Muscle of leg (tissue), 16 donors: ENCODE measurements at places on chromosomes 1 and 21. TPM values are rescaled to one million over a fixed set of nuclear protein-coding genes. Genes with fewer than 3 reads are reported as not detected.
A peak's percentile ranks its signal among the peaks of the same experiment; 100 is the strongest.

DNA sequence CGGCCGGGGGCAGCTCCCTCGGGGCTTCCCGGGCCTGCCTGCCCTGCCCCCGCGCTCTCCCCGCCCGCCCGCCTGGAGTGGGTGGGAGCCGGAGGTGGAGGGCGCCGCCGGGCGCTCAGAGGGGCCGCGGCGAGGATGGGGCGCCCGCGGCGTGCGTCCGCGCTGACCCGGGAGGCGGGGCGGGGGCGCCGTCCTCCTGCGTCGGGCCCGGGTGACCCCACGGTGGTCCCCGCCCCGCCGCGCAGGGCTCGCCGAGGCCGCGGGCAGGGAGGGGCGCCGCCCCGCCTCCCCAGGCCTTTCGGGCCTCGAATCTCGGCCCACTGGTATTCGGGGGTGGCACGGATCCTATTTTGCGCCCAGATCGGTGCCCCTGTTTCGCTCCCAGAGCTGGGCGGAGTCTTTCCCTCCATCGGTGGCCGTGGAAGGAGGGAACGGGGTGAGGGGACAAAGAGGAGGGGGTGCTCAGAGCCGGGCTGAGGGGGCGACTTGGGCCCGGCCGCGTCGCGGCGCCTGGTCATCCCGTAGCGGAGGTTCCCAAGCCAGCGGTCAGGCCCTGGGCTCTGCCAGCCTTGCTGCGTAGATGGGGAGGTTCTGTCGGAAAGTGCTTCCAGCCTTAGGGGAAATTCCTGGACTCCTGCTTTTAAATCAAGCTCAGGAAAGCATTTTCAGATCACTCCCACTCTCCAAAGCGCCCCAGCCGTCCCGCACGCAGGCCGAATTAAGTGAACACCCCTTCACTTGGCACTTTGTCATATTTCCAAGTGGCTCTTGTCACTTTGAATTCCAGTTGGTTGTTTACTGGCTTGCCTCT is 545 bp downstream of the PATJ start:
- H3K27ac ChIP-seq = peak overlapping the region; percentile 97
- peaks cover 11% of the 10 kb centered on the region for H3K4me1 ChIP-seq
- H3K27me3 ChIP-seq = peaks cover 4% of the 10 kb centered on the region
- peak overlapping the region; percentile 80 for H3K4me3 ChIP-seq
- H3K36me3 ChIP-seq = no peaks in the 10 kb centered on the region

- no peaks in the 10 kb centered on the region for H3K27me3 ChIP-seq
- peak; percentile 36 for DNase-seq
- H3K4me3 ChIP-seq = no peak overlapping the region
- H3K27ac ChIP-seq = no peak overlapping the region
- H3K36me3 ChIP-seq = no peaks in the 10 kb centered on the region
- peaks cover 27% of the 10 kb centered on the region for H3K4me1 ChIP-seq
Observed at GRCh38 chr1:116711263-116711840, 42.9 kb upstream of the CD2 start.

GRCh38 chr1:36754366-36754765 is 271.7 kb upstream of the CSF3R start:
- H3K27me3 ChIP-seq = no peaks in the 10 kb centered on the region
- DNase-seq = no peak
- H3K4me1 ChIP-seq = no peaks in the 10 kb centered on the region
- H3K36me3 ChIP-seq = no peaks in the 10 kb centered on the region
- H3K4me3 ChIP-seq = no peak overlapping the region

SLC35F3 gene
- polyA plus RNA-seq = 0.29 TPM

- no peak overlapping the region for H3K27ac ChIP-seq
- DNase-seq = no peak
- H3K4me3 ChIP-seq = no peak overlapping the region
- H3K36me3 ChIP-seq = peaks cover 26% of the 10 kb centered on the region
- H3K4me1 ChIP-seq = no peaks in the 10 kb centered on the region
Observed at GRCh38 chr1:23283667-23284602, 60.1 kb downstream of the HNRNPR start.

DNA sequence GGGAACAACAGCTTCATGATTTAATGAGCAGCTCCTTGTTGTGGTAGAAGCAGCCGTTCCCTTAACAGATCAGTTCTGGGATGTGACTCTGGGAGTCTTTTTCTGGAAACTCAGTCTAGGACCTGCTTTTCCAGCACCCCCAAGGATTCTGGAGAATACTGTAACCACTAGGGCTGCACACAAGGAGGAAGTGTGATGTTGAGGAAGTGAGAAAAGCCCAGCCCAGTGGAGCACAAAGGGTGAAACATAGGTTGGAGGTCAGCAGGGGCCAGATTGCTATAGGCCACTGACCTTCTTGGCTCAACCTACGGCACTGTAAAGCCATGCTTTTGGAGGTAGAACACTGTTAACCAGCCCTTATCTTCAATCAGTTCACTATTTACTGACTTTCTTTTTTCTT is 10.1 kb upstream of the PLA2G5 start:
- H3K27me3 ChIP-seq = no peaks in the 10 kb centered on the region
- no peak overlapping the region for H3K27ac ChIP-seq
- peak; percentile 15 for DNase-seq

S100A2 gene
- 1.8 TPM for polyA plus RNA-seq

DNA sequence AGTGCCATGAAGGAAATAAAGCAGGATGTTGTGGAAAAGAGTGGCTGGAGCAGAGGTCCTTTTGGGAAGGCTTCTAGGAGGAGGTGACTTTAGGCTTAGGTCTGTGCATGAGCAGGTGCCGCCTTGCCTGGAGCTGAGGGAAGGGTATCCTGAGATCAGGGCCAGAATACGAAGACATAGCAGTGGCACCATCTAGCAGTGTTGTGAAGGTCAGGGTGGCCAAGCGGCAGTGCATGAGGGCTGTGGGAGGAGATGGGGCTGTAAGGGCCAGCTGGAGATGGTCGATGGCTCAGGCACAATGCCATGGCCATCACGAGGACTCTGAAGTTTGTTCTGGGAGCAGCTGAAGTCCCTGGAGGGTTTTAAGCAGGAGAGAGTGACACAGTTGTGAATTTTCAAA is 219.5 kb downstream of the PTPRU start:
- no peak overlapping the region for H3K4me3 ChIP-seq
- no peak overlapping the region for H3K27ac ChIP-seq
- H3K36me3 ChIP-seq = no peaks in the 10 kb centered on the region

UBASH3A gene
- not detected for polyA plus RNA-seq

NPHS2 gene
- polyA plus RNA-seq = not detected

- H3K36me3 ChIP-seq = peaks cover 5% of the 10 kb centered on the region
- no peak for DNase-seq
- H3K27ac ChIP-seq = no peak overlapping the region
- no peaks in the 10 kb centered on the region for H3K4me1 ChIP-seq
- H3K4me3 ChIP-seq = no peak overlapping the region
Observed at GRCh38 chr1:62849031-62849430, 65.1 kb downstream of the ATG4C start.

DCST2 gene
- polyA plus RNA-seq = 0.58 TPM

- no peak overlapping the region for H3K4me3 ChIP-seq
- H3K27ac ChIP-seq = no peak overlapping the region
- H3K36me3 ChIP-seq = no peaks in the 10 kb centered on the region
- H3K27me3 ChIP-seq = no peaks in the 10 kb centered on the region
Observed at GRCh38 chr1:23736437-23737134, 6.7 kb upstream of the ELOA start.

HSPA6 gene
- 0.56 TPM for polyA plus RNA-seq

DNA sequence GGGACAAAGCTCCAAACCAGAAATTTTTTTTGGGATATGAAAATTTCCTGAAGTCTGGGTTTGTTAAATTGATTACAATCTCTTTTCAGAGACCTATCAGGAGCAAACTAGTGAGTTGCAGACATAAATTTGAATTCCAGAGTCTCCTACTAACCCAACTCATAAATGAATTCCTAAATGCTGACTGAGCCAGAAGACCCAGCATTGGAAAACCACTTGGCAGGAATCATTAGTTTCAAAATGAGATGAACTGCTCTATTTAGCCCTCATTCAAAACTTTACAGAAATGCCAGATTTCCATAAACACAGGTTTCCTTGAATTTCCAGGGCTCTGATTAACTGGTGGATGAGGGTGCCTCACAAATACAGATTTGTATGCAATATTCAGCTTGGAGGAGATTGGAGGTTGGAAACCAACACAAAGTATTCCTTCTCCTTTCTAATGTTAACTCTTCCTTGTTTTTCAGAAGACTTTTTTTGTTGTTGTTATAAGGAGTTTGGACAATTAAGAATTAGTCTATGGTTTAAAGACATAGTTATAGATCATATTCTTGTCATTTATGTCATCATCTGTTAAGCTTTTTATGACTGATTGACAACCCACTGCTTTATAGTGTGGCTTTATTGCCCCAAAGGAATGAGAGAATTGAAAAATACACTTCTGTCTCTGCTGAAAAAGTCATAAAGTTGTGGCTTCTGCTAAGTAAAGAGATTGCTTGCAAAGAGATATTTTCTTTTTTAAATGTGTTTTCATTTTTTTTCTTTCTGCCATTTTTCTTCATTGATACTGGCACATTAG is 222.8 kb downstream of the HLX start:
- no peaks in the 10 kb centered on the region for H3K27me3 ChIP-seq
- no peak overlapping the region for H3K4me3 ChIP-seq
- H3K27ac ChIP-seq = no peak overlapping the region
- no peaks in the 10 kb centered on the region for H3K4me1 ChIP-seq
- no peaks in the 10 kb centered on the region for H3K36me3 ChIP-seq

CLCC1 gene
- polyA plus RNA-seq = 34.2 TPM

DNA sequence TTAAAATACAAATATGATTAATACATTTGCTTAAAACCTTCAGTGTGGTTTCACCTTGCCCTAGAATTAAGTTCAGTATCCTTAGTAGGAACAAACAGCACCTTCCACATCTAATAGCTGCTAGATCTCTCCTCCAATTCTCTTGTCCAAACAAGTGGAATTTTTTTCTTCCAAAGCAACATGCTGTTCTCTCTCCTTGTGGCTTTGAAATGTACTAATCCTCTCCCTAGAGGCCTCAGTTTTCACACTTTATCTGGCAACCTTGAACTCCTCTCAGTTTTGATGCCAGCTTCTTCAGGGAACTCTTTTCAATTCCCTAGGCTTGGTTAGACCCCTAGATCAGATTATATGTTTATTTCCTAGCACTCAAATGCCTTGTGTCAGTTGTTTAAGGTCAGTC is 87.0 kb downstream of the GLUL start:
- H3K27me3 ChIP-seq = no peaks in the 10 kb centered on the region
- H3K4me1 ChIP-seq = peaks cover 19% of the 10 kb centered on the region
- no peak for DNase-seq
- no peaks in the 10 kb centered on the region for H3K36me3 ChIP-seq
- H3K27ac ChIP-seq = no peak overlapping the region

DNA sequence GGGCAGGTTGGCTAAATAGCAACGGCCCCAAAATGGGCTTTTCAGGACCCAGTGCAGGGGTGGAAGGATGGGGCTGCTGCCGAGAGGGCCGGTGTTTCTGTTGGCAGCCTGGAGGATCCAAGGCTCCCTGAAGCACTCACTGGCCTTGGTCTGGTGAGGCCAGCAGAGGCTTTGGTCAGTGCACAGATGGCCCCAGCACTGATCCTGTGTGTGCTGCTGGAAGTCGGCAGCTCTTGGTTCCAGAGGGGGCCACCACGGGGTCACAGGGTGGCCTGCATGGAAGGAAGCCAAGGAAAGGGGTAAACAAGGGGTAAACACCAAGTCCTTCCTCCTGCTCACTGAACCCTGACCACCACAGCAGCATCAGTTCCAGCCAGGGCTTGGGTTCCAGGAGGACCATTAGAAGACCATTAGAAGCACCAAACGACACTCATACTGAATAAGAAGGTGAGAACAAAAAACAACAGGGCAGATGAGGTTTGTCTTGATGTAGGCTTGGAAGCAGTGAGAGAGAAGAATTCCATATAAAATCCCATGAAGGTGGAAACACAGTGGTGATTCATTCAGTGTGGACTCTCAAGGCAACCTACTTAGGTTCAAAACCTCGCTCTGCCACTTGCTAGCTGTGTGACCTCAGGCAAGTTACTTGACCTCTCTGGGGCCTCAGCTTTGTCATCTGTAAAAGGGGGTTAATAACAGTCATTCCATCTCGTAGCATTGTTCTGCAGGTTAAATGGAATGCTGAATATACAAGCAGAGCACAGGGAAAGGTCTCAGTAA is 184.5 kb downstream of the RUNX1 start:
- DNase-seq = no peak
- H3K4me1 ChIP-seq = peaks cover 24% of the 10 kb centered on the region
- peak overlapping the region; percentile 51 for H3K27ac ChIP-seq
- no peaks in the 10 kb centered on the region for H3K27me3 ChIP-seq
- H3K36me3 ChIP-seq = peaks cover 3% of the 10 kb centered on the region
- H3K4me3 ChIP-seq = no peak overlapping the region

DNA sequence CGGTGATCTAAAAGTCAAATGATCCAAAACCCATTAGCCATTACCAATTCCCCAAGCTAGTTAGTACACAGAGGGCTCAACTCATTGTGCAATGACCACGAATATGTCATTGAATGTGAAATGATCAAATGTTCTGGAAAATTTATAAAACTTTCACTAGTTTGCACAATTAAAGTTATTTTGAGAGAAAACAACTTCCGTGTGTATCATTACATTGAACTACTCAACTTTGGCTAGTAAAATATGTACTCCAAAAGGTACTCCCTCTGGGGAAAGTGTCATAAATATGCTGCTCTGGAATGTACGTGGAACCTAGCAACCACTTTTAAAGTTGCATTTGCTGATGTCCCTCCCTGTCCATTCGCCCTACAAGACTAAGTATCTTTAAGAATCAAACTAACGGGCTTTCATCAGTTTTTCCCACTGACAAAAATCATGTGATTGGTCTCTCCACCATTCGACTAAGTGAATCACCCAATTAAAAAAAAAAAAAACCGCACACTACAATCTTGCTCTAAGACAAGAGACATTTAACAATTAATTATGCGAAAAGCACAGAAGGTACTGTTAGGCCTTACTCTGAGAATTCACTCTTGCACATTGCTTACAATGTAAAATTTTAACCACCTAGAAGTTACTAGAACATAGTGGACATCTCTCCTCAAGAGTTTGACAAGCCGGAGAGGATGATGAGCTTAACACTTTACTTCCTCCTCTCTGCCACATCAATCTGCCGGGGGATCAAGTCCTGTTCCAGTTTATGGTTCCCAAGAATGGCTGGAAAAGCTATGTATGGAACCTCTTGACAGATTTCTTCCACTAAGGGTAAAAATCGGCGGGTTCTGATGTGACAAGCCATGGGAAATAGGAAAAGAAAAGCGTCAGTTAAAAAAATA is 1.2 kb downstream of the ACBD3 start:
- DNase-seq = peak; percentile 35
- no peaks in the 10 kb centered on the region for H3K27me3 ChIP-seq
- peak overlapping the region; percentile 90 for H3K27ac ChIP-seq
- H3K4me3 ChIP-seq = peak overlapping the region; percentile 93
- H3K36me3 ChIP-seq = no peaks in the 10 kb centered on the region

GRCh38 chr1:24654010-24654409 is 10.9 kb downstream of the SRRM1 start:
- no peak for DNase-seq
- H3K27ac ChIP-seq = no peak overlapping the region
- no peaks in the 10 kb centered on the region for H3K4me1 ChIP-seq

CALML6 gene
- polyA plus RNA-seq = 204 TPM

SMAP2 gene
- polyA plus RNA-seq = 15.1 TPM

HEYL gene
- 55.4 TPM for polyA plus RNA-seq

DNA sequence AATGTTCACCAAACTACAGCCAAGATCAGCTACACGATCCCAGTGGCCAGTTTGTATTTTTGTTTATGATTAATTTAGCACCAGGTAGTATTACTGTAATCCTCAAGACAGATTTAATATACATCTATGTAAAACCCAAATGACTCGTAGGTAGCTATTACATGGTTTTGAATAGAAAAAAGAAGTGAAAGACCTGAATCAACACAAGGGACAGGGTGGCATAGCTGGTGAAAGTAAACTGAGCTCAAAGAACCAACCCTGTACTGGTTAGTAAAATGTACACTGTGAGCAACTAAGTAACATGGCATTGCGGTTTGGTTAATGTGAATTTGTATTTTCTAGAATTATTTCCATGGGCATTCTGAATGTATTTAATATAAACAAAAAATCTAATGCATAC is 8.8 kb downstream of the GPATCH2 start:
- no peak overlapping the region for H3K27ac ChIP-seq
- no peak for DNase-seq
- no peaks in the 10 kb centered on the region for H3K27me3 ChIP-seq
- H3K36me3 ChIP-seq = peaks cover 9% of the 10 kb centered on the region
- H3K4me3 ChIP-seq = no peak overlapping the region
- no peaks in the 10 kb centered on the region for H3K4me1 ChIP-seq
